ENCODE measurements at places on chromosomes 13 and 19.

- no peak for DNase-seq
Observed at GRCh38 chr19:343941-344624, 513 bp downstream of the MIER2 start.

GRCh38 chr13:101474419-101474957, 22.0 kb downstream of the ITGBL1 start:
- no peak for DNase-seq

DNA sequence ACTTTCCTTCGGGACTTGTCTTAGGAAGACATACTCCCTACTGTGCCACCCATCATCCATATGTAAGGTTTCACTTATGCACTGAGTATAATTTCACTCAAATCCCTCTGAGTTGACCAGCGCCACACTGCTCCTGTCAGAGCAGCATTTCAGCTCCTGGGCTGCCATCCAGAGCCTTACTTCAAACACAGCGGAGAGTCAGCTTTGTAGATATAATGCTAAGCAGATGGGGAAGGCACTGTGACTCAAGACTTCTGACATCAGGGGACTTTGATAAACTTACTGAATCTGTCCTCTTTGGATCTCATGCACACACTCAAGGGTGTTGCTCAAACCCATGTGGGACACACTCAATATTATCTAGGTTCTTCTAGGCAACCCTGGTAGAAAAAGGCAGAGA, 34.9 kb downstream of the DOCK9 start:
- no peak for DNase-seq

GRCh38 chr19:47414469-47414868, 4.9 kb downstream of the MEIS3 start:
- DNase-seq = no peak

DNA sequence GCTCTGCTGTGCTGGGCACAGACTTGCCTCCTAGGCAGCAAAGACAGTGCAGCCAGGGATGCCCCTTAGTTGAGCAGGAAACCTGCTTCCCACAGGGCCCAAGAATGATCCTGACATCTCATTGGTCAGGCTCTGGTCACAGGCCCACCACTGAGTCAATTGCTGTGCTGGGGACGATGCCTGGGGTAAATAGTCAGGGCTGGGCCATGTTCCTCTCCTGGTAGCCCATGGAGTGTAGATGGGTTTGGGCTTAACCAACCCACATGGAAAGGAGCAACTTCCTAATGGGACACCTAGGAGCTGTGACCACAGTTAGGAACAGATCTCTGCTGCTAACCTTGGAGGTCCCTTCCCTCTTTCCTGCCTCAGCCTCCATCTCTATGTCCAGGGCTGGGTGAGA, 212.5 kb upstream of the ZNF536 start:
- DNase-seq = no peak

All from left cardiac atrium (tissue), 4 donors.